ENCODE measurements at places on chromosomes 4 and X. TPM values are rescaled to one million over a fixed set of nuclear protein-coding genes. Genes with fewer than 3 reads are reported as not detected.

GRCh38 chrX:103373581-103373980 is 2.8 kb upstream of the BEX3 start:
- DNase-seq, result no peak

- no peak for DNase-seq
Observed at GRCh38 chr4:184200296-184200695, 17.4 kb downstream of the ENPP6 start.

Gene TMSB15B
- total RNA-seq, result 6.2 TPM

Gene CFAP47
- total RNA-seq, result not detected

- DNase-seq, result no peak
Observed at GRCh38 chr4:11593576-11594116, 165.0 kb upstream of the HS3ST1 start.

DNA sequence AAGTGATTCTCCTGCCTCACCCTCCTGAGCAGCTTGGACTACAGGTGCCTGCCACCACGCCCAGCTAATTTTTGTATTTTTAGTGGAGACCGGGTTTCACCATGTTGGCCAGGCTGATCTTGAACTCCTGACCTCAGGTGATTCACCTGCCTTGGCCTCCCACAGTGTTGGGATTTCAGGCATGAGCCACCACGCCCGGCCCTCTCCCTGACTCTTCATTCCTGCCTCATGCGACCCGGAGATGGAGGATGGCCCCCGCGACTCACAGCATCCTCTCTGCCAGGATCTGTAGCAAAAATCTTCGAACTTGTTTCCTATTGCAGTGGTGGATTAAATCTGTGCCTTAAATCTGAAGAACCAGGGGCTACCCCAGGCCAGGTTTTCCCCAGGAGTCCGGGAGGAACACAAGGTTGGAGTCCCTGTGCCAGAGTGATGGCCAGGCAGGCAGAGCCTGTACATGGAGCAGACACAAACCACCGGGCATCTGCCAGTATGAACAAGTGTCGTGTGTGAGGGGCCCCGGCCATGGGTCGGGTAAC is 11.5 kb downstream of the CPLX1 start:
- no peak for DNase-seq

DNA sequence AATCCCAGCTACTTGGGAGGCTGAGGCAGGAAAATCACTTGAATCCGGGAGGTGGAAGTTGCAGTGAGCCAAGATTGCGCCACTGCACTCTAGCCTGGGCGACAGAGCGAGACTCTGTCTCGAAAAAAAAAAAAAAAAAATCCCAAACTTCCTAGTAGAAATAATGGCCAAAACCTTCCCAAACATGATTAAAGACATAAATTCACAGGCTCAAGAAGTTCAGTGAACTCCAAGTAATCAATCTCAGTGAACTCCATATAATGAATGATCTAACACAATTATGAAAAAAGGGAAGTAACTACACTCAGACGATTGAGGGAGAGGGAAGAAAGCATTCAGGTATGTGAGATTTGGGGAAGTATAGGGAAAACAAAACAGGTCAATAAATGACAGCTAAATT is 6.5 kb downstream of the FUNDC1 start:
- DNase-seq, result no peak

GRCh38 chr4:91758487-91758886 is 545.3 kb upstream of the GRID2 start:
- DNase-seq, result no peak

DNA sequence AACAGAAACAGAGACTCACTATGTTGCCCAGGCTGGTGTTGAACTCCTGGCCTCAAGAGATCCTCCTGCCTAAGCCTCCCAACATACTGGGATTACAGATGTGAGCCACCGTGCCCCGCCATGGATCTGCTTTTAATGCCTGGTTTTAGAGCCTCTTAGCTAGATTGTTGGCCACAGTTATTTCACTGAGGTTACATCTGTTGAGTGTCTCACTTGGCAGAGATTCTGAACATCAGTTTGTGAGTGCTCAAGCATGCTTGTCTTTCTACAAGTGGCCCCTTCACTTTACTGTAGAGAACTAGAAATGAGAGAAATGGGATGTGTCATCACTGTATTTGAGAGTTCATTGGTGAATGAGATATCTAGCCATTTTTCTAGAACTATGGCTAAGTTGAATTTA is 218.5 kb downstream of the APBB2 start:
- DNase-seq, result no peak

Gene SHROOM4
- total RNA-seq, result not detected

DNA sequence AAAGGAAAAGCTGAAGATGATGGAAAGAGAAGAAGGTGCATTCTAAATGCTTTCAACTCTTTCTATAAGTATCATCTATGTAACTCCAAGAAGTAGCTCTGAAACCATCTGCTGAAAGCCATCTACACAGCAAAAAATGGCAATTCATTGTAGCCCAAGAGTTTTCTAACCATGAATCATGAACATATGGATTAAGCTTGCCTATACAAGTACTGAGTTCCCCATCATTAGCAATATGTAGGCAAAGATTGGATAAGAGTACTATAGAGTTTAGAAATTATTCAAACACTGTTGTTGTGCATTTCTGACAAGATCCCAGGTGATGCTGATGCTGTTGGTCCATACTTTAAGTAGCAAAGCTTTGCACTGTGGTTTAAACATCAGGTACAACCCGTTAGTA is 11.2 kb downstream of the DAPP1 start:
- no peak for DNase-seq

GRCh38 chr4:102824398-102824797 is 3.0 kb downstream of the UBE2D3 start:
- DNase-seq, result no peak

DNA sequence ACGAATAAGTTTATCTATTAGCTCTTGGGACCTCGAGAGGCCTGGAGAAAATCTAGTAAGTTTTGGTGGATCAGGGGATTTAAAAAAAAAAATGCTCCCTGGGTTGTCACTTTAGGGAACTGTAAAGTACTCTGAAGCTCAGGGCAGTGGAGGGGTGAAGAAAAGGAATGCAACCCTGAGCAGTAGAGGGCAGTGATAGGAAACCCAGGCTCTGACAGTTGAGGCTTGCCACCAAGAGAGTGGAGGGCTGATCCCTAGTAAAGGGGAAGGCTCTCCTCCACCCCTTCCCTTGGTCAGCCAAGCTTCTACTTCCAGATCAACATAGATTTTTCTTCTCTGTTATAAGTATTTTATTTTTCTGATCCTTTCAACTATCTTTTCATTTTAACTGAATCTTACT is 73.1 kb downstream of the FBXO8 start:
- DNase-seq, result no peak

- no peak for DNase-seq
Observed at GRCh38 chr4:5220028-5220427, 168.7 kb downstream of the STK32B start.

Data from CD8-positive, alpha-beta memory T cell (primary cell).